ENCODE measurements at places on chromosomes 5 and 9.
A peak's percentile ranks its signal among the peaks of the same experiment; 100 is the strongest.

- DNase-seq, result peak; percentile 71
Observed at GRCh38 chr5:111755942-111756381, 1.0 kb downstream of the NREP start.

DNA sequence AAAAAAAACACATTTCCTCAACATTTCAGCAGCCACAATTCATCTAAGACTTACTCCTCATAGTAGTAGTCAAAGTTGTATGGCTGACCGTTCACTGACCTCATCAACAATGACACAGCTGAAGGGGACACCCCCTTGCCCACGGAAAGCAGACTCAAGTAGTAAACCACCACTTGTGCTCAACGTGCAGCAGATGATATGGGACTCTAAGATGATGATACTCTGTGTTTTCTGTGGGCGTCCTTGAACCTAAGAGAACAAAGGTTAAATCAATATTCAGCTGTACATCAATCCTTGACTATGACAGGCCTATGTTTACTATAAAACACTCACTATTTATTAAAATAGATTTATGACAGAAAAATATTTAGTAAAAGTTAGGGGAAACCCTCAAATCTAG is 71.6 kb downstream of the SETX start:
- no peak for DNase-seq

GRCh38 chr9:23220957-23221356 is 605.1 kb downstream of the ELAVL2 start:
- no peak for DNase-seq

DNA sequence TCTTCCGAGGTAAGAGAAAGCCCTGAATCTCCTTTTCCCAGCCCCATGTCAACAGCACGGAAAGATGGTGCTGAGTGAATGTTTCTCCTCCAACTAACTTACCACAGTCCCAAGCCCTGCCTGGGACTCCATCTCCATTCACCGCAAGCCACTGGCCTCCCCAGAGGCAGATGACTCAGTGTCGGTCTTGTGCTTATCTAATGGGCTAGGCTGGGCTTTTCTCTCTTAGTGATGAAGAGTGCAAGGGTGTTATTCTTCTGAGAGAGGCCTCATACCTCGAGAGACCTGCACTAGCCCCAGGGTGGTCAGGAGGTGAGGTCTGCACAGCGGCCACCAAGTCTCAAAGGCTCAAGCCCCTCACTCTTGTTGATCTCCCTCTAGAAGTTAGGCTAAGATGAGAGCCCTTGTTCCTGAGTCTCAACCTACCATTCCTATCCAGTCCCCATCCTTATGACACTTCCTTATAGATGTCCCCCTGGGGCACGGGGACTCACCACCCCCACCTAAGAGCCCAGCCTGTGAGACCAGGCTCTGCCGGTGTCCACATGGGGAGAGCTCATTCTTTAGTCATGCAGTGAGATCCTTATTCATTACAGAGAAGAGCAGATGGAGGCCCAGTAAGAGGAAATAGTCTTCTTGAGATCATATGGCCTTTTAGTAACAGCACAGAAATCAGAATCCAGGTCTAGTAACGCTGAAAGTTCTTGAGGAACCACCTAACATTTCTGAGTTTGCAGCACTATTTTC is 127.0 kb downstream of the SAXO1 start:
- peak; percentile 71 for DNase-seq

- DNase-seq, result no peak
Observed at GRCh38 chr5:179316982-179317381, 28.3 kb downstream of the ADAMTS2 start.

DNA sequence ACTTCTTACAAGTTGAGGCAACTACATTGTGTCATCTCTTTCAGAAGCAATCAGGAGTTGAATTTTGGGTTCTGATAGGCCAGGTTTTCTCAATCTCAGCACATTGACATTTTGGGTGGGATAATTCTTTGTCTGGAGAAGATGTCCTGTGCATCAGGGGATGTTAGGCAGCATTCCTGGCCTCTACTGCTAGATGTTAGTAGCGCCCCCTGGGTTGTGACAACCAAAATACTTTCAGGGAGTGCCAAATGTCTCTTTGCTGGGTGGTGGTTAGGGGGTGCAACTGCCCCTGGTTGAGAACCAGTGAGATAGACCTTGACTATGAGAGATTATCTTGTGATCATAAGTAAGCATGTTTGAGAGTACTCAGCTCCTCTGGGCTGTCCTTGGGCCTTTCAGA is 164.3 kb upstream of the KLF9 start:
- no peak for DNase-seq

DNA sequence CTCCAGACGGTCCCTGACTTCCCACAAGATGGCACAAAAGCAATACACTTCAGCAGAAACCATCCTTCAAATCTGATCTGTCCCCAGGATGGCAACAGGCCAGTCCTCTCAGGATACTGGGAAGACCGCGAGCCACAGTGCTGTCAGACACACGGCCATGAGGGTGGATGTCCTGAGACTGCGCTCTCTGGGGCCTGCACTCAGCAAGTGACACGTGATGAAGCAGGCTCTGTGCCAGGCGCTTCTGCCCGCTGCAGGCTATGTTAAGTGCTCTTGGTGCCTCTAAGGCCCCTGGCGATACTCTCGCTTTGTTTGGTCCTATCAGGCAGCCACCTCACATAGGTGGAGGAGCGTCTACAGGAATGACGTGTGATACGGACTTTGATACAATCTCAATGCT is 7.1 kb downstream of the BRD9 start:
- no peak for DNase-seq

GRCh38 chr5:159156426-159157238 is 52.7 kb downstream of the RNF145 start:
- DNase-seq, result peak; percentile 73

DNA sequence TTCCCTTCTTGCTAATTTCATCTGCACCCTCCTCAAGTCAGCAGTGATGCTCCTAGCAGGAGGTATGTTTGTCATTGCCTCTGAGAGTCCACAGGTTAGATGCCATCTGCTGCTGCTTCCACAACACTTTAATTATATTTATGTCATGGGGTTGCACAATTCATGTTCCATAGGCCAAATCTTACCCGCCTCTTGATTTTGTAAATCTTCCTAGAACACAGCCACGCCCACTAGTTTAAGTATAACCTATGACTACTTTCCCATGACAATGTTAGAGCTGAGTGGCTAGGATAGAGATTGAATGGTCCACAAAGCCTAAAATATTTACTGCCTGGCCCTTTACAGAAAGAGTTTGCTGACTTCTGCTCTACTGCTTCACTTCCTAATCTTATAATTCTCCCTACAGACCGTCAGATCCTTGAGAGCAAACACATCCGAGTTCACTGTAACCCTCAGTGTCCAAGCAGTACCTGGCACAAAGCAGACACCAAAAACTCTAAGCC is 21.1 kb downstream of the LIFR start:
- no peak for DNase-seq

DNA sequence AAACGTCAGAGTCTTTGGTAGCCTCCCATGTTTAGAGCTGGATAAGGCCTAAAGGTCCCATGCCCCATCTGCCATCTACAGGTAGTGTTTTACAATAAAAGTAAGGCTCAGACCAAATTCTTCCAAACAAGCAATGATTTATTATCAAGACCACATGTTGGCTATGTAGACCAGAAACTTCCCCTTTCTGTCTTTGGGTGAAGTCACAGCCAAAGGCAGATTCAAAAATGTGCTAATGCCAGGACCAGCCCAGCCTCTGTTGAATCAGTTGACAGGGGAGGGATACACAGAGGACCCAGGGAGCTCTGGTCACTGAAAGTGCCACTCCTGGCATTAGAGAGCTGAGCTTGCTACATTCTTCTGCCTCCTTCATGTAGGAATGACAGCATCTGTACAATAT is 360.8 kb downstream of the NTRK2 start:
- DNase-seq, result no peak

DNA sequence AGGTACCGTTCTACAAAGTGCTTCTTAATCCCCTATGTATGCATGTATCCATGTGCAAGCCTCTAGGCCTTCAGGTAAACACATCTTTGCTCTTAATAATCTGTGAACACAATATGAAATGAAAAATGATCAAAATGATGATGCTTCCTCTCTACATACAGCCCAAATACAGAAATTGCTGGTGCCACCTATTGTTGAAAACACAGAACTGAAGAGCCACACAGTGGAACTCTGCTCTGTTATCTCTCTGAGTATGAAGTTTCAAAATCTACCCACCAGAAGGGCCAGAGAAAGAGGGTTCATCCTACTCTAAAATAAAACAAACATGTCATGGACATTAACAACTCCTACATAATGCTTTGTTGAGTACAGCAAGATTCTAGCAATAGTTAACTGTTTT is 71.3 kb downstream of the GLIS3 start:
- DNase-seq, result peak; percentile 42
